ENCODE measurements at places on chromosomes 2 and 18. TPM values are rescaled to one million over a fixed set of nuclear protein-coding genes. Genes with fewer than 3 reads are reported as not detected.

DPYSL5 gene
- total RNA-seq: not detected

- peak; percentile 64 for DNase-seq
Observed at GRCh38 chr2:27735263-27735904, 36.1 kb upstream of the MRPL33 start.

SAG gene
- not detected for total RNA-seq

DNA sequence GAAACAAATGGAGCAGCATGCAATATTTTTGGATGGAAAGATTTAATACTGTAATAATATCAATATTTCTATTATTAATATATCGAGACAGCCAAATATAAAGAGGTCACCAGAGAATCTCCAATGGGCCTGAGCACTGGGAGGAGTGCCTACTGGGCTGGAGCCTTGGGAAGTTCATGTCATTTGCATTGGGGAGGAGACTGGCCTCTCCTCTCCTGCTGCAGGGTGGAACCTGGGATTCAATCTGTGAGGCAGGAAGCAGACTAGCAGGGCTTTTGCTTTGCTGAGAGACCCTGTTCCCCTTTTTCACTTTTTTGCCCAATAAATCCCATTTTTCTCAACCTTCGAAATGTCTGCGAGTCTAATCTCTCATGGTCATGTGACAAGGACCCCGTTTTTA is 390.6 kb upstream of the CYRIA start:
- DNase-seq: no peak

DNA sequence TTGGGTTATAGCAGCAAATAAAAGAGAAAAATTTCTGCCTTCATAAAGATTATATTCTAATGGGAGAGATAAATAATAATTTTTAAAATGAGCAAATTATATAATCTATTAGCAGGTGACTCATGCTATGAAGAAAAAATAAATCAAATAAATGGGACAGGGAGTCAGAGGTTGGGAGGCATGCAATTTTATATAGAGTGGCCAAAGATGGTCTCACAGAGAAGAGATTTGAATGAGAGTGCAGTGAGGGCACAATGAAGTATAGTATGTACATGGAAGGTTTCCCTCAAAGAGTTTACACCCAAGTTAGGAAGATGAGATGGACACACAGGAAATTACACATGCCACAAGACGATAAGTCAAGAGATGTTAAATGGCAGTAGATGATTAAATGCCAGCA is 369.4 kb downstream of the TXNL1 start:
- no peak for DNase-seq

COL4A3 gene
- under 0.01 TPM for total RNA-seq

- DNase-seq: peak; percentile 72
Observed at GRCh38 chr2:241609859-241610793, 26.8 kb downstream of the THAP4 start.

Data from bronchial epithelial cell (primary cell).